Lung microvascular endothelial cell (primary cell): ENCODE measurements at places on chromosomes 4 and X.

GRCh38 chrX:39381422-39381821 is 580.2 kb downstream of the MID1IP1 start:
- no peak for DNase-seq

- peak; percentile 76 for DNase-seq
These were observed 6.1 kb downstream of the LIAS start for GRCh38 chr4:39464886-39465501.

DNA sequence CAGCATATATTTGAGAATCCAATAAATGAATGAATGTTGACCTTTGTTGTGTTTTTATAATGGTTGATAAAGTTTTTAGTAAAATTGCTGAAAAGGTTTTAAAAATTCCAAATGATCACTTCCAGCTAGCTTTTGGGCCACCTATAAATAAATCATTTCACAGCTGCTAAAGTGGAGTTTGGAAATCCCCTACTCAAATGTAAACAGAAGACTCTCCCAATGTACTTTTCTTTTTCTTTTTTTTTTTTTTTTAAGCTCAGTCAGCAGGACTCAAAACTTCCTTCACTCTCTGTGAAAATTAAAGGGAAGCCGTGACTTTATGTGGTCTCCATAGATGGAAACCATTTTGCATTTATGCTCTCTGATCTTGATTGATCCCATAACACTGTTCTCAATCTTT is 45.2 kb downstream of the CXCL13 start:
- no peak for DNase-seq

GRCh38 chr4:165756836-165757235 is 116.2 kb upstream of the TLL1 start:
- no peak for DNase-seq

DNA sequence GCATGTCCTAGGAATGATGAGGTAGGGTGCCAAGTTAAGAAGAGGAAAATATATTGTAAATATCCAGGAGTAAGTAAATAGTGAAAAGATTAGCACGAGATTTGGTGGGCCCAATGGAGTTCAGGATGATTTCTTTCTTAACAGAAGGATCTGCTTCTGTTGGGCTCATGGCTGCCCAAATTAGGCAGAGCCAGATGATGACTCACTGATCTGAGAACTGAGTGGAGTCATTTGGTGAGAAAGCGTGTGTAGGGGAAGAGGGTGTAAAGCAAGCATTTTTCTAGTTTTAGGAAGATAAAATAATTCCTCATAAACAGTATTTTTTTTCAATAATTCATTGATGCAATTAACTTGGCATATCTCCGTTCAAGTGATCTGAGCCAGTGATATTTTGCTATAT is 1.6 kb downstream of the TBX22 start:
- no peak for DNase-seq

GRCh38 chr4:53055274-53055673 is 193.2 kb downstream of the RASL11B start:
- peak; percentile 73 for DNase-seq

- DNase-seq, result no peak
These were observed 421.8 kb downstream of the GBA3 start for GRCh38 chr4:23114538-23114937.

DNA sequence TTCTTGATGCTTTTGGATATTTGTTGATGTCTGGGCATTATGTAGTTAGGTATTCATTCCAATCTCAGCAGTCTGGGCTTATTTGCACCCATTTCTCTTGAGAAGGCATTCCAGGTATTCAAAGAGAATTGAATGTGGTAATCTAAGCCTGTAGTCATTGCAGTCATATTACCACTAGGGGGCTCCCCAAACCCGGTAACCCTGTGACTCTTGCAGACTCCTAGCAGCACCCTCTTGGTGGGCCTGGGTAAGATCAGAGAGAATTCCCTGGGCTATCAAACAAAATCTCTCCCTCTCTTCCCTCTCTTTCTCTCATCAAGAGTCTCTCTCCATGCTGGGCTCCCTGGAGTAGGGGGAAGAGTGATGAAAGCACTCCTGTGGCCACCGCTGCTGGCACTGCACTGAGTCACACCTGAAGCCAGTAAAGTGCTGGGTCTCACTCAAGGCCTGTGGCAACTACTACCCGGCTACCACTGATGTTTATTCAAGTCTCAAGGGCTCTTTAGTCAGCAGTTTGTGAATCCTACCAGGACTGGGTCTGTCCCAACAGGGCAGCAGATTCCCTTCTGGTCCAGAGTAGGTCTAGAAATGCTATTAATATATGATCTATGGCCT is 187.7 kb upstream of the NUDT10 start:
- DNase-seq, result peak; percentile 40

DNA sequence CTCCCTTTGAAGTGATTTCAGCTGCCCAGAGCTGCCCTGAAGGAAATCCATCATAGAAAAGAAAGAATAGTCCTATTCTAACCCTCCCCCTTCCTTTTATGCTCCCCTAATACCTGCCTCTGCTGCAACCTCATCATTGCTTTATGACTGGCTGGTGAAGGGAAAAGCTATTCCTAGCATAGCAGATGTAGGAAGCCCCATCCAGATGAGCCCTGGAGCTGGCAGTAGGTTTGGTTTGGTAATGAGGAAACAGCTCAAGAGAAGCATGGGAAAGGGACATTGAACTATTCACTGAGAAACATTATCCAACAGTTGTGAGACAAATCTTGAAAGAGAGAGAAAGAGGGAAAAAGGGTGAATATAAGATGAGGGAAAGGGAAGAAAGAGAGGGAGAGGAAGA is 29.2 kb downstream of the ARSJ start:
- DNase-seq, result no peak

- DNase-seq, result no peak
These were observed 28.5 kb downstream of the SLC25A4 start for GRCh38 chr4:185171373-185172071.

GRCh38 chr4:181216501-181216900 is 1026.7 kb upstream of the TENM3 start:
- no peak for DNase-seq

DNA sequence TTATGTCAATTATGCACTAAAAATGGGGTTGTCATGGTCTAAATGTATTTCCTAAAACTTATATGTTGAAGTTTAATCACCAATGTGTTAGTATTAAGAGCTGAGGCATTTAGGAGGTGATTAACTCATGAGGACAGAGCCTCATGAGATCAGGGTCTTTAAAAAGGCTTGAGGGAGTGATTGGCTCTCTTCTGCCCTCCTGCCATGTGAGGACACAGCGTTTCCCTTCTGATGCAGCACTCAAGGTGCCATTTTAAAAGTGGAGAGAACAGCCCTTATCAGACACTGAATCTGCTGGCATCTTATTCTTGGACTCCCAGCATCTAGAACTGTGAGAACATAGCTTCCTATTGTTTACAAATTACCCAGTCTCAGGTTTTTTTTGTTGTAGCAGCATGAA is 581.7 kb downstream of the KCNIP4 start:
- DNase-seq, result no peak

- DNase-seq, result no peak
These were observed 1.3 kb downstream of the TACC3 start for GRCh38 chr4:1722551-1723118.

DNA sequence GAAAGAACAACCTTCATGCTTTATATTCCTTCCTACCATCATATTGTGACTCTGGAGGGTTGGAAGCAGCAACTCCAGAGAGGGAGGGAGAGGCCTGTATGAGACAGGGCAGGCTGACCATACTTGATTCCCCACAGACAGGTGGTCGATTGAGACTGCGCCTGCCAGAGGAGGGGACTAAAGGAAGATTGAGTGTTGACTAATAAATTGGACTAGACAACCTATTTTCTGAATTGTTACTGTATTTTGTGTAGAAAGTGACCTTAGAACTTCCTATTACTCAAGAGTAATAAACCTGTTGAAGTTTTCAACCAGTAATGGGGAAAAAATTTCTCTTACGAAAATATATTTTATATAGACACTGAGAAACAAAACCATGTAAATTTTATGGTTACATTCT is 301.5 kb downstream of the INPP4B start:
- no peak for DNase-seq

DNA sequence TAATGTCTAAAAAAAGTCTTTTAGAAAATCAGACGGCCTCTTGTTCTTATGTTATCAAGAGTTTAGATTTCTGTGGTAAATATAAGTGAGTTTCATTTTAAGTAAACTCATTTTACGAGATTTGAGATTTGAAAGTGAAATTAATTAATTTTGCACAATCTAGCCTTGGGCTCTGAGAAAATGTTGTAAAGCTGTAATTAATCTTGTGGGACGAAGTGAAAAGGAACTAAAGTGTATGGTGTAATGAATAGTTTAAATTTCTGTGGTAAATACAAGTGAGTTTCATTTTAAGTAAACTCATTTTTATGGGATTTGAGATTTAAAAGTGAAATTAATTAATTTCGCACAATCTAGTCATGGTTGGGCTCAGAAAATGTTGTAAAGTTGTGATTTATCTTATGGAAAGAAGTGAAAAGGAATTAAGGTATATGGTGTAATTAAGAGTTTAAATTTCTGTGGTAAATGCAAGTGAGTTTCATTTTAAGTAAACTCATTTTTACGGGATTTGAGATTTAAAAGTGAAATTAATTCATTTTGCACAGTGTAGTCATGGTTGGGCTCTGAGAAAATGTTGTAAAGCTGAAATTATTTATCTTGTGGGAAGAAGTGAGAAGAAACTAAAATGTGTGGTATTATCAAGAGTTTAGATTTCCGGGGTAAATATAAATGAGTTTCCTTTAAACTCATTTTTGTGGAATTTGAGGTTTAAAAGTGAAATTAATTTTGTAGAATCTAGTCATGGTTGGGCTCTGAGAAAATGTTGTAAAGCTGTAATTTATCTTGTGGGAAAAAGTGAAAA is 1.6 kb downstream of the SCML1 start:
- no peak for DNase-seq

GRCh38 chrX:17967888-17968287 is 106.8 kb upstream of the RAI2 start:
- no peak for DNase-seq

GRCh38 chrX:43654431-43655150 is 1.5 kb upstream of the MAOA start:
- peak; percentile 95 for DNase-seq

DNA sequence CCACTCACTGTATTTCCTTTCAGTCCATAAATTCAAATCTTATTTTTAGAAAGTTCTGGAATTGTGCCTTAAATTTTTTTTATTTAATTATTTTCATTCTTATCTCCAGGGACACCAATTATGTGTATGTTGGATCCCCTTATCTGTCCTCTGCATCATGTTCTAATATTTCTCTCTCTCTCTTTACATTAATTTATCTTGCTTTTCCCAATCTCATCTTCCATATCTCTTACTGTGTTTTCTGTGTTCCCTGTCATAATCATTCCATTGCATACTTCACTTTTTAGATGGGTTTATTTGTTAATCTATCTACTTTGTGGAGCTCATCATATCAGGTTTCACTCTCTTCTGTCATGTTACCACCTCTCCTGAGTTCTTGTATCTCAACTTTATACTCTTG is 37.4 kb downstream of the PPP2R2C start:
- DNase-seq, result no peak

DNA sequence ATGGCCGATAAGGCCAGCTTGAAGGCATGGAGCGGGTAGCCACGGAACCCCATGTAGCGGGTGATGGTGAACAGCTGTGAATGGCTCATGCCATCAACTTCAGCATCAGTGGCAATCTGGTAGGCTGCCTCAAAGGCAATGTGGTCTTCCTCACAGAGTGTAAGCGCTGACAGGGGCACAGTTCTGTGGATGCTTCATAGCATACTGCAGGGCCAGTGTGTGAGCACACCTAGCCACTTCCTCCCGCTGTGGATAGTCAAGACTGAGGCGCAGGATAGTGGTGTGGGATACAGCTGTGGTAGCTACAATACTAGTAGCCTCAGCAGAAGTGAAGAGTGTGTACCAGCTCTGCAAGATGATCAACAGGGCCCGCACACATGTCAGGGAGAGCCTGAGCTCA is 40.5 kb downstream of the C4orf33 start:
- no peak for DNase-seq

DNA sequence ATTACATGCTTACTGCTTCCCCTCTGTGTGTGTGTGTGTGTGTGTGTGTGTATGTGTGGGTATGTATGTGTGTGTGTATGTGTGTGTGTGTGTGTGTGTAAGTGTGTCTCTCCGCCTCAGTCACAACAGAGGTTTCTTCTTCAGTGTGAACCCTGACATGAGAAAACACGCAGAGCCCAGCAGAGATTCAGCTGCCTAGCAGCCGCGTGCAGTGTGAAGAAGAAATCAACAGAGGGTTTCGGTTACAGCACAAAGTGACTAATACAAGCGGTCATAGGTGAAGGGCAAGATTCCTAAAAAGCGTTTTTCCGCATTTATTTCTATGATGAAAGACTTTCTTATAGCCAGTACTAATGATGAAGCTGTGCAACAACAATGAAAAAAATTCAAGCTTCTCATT is 55.3 kb upstream of the ZFP42 start:
- no peak for DNase-seq

DNA sequence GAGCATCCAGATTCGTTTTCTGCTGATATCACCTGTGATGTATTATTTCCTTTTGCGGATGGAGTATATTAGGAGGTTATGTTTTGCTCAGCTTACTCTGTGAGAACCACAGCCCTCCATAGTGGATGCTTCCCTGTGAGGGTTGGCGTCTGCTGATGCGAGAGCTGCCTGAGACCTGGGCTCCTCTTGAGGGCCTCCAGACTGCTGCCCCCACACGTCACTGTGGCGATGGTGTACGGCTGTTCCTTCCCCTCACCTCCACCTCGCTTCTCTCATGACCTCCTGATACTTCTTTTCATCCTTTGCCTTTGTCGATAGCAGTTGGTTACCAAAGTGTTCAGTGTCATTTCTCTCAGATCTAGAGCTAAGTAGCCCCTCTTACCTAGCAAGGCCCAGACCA is 71.7 kb downstream of the TNIP2 start:
- DNase-seq, result no peak

DNA sequence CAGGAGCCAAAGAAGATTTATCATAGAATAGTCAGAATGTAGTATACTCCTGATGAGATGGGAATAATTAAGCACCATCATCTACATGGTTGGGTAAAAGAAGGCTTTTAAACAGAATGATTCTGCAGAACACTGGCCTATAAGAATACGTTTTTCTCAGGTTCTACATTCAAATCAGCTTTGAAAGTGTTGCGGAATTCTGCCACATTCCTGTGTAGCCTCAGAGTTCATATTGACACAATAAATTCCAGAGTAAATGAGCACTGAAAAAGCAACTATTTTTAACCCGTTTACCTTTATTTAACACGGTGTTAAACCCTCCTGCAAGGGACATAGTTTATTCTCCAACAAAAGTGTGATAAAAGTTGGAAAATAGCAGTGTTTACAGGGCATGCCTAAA is 950.2 kb upstream of the SLIT2 start:
- no peak for DNase-seq

DNA sequence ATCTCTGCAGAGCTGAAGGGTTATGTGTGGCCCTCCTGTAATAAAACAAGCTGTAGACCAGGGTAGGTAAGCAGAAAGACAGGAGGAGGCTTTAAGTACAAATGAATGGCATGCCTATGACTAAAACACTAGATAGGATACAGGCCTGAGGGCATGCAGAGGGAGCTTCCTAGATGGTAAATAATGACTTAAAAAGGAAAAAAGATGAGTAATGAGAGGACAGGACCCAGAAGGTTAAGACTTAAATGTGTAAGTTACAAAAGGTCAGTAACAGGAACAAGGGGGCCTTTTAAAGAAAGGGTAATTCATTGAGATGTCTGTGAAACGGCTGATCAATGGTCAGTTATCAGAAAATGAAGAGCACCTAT is 194.8 kb downstream of the SOWAHB start:
- DNase-seq, result no peak

GRCh38 chrX:134158821-134159512 is 78.0 kb upstream of the CCDC160 start:
- no peak for DNase-seq
